ENCODE measurements at places on chromosomes 4 and X. TPM values are rescaled to one million over a fixed set of nuclear protein-coding genes. Genes with fewer than 3 reads are reported as not detected.

DNA sequence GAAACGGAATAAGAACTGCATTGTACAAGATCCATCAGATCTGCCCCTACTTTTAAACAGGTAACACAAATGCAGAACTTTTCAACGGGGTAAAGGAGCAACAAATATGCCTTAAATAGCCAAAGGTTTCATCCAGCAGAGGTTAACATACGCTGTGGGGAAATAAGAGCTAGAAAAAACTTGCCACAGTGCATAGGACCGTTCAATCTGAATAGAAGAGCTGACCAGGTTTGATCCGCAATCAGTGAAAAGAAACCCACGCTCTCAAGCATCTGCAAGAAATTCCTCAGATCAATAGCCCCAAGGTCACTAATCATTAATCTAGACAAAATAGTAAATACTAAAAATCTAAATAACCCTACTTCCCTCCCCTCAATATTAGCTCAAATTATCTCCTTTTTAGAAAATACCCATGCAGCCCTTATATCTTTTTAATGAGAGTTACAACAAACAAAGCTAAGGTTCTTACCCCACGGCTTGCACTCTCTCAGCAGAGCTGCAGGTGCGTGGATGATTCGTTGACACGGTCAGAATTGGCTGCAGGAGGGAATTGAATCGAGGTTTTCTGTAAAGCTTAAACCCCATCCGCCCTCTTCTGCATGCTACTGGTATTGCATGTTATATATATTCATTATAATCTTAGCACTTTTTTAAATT lies at the start of gene TLR10:
Gene TLR10 (minus strand): TSS at position 539 of the 657 bp plus-strand sequence. CDS start 7,400 bp downstream, outside the sequence.
- DNase-seq = no peak
- H3K36me3 ChIP-seq = no peaks in the 10 kb centered on the region
- H3K27ac ChIP-seq = no peak within 1 kb of the TSS
- H3K27me3 ChIP-seq = no peaks in the 10 kb centered on the region
- no peak within 1 kb of the TSS for H3K4me3 ChIP-seq
- no peaks in the 10 kb centered on the region for H3K4me1 ChIP-seq

DNA sequence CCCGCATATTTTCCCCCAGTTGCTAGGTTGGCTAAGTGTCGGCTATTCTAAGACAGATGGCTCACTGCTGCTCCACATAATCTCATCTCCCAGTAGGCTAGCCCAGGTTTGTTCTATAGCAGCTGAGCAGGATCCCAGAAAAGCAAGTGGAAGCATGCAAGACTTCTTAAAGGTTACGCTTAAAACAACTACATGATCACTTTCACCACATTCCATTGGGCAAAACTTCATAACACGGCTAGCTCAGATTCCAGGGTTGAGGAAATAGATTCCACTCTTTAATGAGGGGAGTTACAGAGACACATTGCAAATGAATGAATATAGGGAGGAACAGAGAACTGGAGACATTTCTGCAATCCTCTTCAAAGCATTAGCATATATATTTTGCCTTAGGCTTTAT lies 12.9 kb upstream of the RAB33B start:
- no peak overlapping the region for H3K27ac ChIP-seq
- no peak overlapping the region for H3K4me3 ChIP-seq
- H3K36me3 ChIP-seq = no peaks in the 10 kb centered on the region
- peaks cover 11% of the 10 kb centered on the region for H3K4me1 ChIP-seq
- no peak for DNase-seq

The RAB40AL gene
- polyA plus RNA-seq = 0.09 TPM

DNA sequence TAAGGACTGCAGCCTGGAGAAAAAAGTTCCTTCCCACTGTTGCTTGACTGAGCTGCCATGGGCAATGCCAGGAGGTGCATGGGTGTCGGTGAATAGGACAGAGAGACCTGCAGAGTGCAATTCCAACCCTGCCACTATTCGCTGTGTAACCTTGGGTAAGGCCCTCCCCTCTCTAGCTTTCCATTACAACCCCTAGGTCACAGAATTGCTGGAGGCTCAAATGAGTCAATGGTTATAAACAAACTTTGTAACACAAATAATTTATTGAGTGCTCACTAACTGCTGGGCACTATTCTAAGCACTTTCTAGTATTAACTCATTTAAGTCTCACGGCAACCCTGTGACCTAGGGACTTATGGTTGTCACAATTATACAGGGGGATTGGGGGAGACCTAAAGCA lies 37.8 kb downstream of the PJA1 start:
- H3K27ac ChIP-seq = no peak overlapping the region
- H3K4me3 ChIP-seq = no peak overlapping the region
- no peaks in the 10 kb centered on the region for H3K36me3 ChIP-seq

The TRIM75 gene
- not detected for polyA plus RNA-seq

GRCh38 chr4:9994246-9994847 lies 26.9 kb downstream of the SLC2A9 start:
- H3K27ac ChIP-seq = no peak overlapping the region
- H3K27me3 ChIP-seq = no peaks in the 10 kb centered on the region
- peaks cover 18% of the 10 kb centered on the region for H3K36me3 ChIP-seq

- H3K36me3 ChIP-seq = no peaks in the 10 kb centered on the region
- no peak overlapping the region for H3K4me3 ChIP-seq
- DNase-seq = no peak
- no peaks in the 10 kb centered on the region for H3K4me1 ChIP-seq
Observed at GRCh38 chr4:95409127-95409526, 139.6 kb downstream of the UNC5C start.

The ALAS2 gene
- not detected for polyA plus RNA-seq

DNA sequence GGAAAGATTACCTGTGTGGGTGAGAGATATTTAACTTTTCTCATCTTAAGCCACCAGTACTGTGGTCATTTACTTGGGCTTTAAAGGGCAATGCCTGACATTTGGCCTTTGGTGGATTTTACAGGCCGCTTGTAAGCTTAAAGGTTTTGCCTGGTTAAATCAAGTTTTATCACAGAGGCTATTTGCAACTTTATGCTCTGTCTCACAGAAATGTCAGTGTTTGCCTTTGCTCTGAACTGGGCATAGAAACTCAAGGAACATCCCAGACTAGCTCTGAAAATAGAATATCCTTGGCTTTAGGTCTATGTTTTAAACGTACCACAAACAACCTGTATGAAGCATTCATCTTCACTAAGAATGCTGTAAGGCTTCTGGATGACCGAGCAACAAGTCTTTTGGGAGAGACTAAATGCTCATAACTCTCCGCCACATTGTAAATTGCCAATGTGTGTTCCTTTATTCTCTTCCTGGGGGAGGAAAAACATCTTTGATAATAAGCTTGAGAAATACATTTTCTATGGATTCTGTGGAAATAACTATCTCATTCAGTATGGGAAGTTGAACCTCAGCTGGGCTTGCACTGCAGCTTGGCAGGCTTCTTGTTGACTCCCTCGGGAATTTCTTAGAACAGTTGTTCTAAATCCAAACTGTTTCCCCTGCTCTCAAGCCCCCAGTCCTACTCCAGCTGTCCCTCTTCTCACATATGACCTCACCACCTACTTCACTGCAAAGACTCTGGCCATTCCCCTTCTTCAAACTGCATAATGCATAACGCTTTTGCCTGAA lies 105.8 kb upstream of the WDR44 start:
- H3K27me3 ChIP-seq = no peaks in the 10 kb centered on the region
- H3K27ac ChIP-seq = no peak overlapping the region
- H3K4me1 ChIP-seq = no peaks in the 10 kb centered on the region
- no peaks in the 10 kb centered on the region for H3K36me3 ChIP-seq
- no peak overlapping the region for H3K4me3 ChIP-seq
- DNase-seq = no peak

DNA sequence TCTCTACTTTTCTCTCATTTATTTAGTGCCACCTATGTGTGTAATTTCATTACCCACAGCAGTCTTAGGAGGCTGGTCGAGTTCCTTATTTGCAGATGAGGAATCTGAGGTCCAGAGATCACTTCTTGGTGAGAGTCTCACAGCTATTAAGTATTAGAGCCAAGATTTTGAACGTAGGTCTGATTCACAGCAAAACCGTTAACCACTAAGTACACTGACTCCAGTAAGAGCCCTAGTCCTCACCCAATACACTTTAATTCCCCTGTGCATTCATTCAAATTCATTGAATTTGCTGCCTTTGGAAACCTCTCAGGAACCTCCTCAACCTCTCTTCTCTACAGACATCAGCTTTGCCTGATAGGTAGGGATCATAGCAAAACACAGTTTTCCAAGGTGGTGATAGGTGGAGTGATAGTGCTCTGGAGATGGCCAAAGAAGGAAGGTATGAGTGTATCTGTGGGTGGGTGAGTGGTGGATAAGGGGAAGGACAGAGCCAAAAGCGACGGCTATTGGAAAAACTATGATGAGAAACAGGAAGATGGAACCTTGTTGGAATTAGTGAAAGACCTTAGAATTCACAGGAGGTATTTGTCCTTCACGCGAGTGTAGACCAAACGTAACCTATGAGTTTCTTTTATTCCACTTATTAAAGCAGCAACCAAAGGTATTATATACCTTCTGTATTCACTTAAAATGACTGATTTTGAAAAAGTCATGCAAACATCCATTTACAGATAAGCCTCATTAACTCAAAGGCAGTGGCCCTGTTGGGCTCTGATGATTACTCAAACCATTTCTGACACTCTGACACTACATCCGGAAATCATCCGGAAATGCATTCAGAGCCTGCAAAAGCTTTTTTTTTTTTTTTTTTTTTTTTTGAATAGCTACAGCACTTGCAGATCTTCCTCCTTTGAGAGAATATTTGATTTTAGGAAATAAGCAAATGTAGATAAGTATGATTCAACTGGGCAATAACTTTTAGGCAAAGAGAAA lies 6.3 kb downstream of the FMR1 start:
- H3K4me1 ChIP-seq = no peaks in the 10 kb centered on the region
- H3K36me3 ChIP-seq = no peaks in the 10 kb centered on the region
- no peaks in the 10 kb centered on the region for H3K27me3 ChIP-seq

The RRH gene
- 0.09 TPM for polyA plus RNA-seq

DNA sequence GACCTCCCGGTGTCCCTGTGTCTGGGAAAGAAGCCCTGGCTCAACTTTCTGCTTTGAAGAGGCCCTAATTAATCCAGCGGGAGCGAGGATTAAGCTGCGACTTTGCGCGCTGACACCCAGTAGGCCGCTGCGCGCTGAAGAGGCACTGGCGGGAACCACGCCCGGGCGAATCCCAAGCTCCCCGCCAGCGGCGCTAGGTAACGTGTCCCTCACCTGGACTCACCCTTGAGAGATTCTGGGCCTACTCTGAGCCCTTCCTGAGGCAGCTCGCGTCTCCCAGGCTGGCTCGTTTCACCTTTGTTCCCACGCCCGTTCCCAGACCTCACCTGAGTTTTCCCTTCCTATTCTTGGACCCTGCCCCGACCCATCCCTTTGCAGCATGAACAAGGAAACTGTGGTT lies 616 bp upstream of the KLHL34 start:
- peaks cover 3% of the 10 kb centered on the region for H3K4me1 ChIP-seq
- no peak overlapping the region for H3K4me3 ChIP-seq
- no peak overlapping the region for H3K27ac ChIP-seq
- H3K27me3 ChIP-seq = no peaks in the 10 kb centered on the region
- no peaks in the 10 kb centered on the region for H3K36me3 ChIP-seq

The ABCD1 gene
- polyA plus RNA-seq = 0.81 TPM

All from keratinocyte (primary cell).